Trophoblast cell (in vitro differentiated cells and primary cell): ENCODE measurements at places on chromosomes 1 and 21.

DNA sequence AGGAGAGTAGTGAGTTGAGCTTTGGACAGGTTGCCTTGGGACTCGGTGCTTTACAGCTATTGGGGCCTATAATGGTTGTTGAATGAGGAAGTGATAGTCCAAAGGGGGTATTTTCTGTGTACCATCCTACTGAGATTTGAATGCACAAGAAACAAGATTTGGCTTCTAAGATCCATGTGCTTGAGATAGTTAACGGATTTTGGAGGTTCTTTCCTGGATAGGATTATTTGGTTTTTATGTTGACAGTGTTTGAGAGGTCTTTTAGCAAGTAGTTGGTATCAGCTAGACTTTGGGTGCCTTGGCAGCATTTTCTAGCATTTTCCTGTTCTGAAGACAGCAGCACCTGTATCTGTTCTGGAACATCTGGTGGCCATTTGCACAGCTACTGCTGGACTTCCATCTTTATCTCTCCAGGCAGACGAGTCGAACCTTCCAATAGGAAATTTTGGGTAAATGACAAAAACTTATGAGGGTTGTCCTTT, 3.6 kb upstream of the SCAF4 start:
- no peak for DNase-seq

DNA sequence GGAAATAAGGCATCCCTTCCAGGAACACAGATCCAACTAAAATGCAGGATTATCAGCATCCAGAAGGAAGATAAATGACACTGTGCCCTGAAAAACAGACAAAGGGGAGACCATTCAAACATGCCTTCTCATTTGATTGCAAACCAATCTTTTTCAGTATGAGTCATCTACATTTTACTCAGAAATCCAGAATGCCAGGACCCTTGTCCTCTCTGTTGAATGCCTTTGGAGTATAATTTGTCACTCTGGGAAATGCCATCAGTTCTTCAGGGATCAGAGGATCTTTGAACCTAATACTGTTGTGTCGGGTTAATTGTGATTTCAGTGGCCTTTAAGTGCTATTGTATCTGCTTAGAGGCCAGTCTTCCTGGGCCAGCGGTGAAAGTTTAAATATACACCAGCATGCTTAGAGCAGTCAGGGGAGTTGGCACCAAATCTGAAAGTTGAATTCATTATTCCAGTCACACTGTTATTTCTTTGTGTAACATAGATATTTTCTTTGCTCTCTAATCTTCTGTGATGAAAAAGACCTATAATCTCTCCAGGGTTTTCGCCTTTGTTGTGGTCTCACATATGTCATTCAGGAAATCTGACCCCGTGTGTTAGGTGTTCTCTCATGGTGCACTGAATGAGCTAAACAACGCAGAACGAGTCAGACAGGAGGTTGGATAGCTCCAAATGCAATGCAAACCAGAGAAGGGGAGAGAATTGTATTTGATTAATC, 364.8 kb upstream of the SGIP1 start:
- no peak for DNase-seq

- peak; percentile 25 for DNase-seq
Measured at GRCh38 chr1:21261551-21262292, 28.5 kb downstream of the ECE1 start.

GRCh38 chr1:82062206-82062605, 261.5 kb downstream of the ADGRL2 start:
- no peak for DNase-seq

DNA sequence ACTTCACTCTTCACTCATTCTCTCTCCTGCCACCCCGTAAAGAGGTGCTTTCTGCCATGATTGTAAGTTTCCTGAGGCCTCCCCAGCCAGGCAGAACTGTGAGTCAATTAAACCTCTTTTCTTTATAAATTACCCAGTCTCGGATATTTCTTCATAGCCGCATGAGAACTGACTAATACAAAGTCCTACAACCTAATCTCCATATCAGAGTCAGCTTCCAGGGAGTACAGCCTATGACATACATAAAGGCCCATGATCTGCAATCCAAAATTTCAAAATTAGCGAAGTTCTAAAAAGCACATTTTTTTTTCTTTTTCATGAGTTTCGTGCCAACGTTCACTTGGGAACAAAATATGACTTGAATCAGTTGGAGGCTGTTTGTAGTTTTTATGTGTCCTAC, 256.9 kb upstream of the DUSP10 start:
- DNase-seq, result no peak

- no peak for DNase-seq
Measured at GRCh38 chr1:183565261-183565660, 25.0 kb downstream of the NCF2 start.

- no peak for DNase-seq
Measured at GRCh38 chr1:209829716-209830115, 1.9 kb downstream of the UTP25 start.

DNA sequence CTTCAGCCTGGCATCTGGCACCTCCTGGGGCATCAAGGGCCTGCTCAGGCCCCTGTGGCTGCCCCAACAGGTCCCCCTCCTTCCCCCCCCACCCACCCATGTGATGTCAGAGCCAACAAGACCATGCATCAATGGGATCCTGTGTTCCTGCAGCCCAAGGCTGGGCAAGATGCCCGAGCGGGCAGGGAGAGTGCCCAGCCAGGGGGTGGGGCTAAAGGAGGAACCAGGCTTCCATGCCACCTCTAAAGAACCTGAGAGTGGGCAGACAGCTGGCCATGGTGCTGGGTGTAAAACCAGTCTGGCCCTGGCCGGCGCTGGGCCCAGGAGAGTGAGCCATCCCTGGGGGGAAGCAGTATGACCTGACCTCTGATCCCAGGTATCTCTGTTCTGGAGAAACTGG, 7.6 kb downstream of the COL16A1 start:
- no peak for DNase-seq

GRCh38 chr1:231301990-231302389, 35.7 kb downstream of the EXOC8 start:
- no peak for DNase-seq

DNA sequence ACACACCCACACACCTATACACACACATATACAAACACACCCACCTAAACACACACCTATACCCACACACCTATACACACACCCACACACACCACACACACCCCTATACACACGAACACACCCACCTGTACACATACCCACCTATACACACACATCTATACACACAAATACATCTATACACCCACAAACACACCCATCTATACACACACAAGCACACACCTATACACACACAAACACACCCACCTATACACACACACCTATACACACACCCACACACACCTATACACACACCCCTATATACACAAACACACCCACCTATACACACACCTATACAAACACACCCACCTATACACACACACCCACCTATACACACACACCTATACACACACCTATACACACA, 116.4 kb upstream of the VAMP3 start:
- no peak for DNase-seq

DNA sequence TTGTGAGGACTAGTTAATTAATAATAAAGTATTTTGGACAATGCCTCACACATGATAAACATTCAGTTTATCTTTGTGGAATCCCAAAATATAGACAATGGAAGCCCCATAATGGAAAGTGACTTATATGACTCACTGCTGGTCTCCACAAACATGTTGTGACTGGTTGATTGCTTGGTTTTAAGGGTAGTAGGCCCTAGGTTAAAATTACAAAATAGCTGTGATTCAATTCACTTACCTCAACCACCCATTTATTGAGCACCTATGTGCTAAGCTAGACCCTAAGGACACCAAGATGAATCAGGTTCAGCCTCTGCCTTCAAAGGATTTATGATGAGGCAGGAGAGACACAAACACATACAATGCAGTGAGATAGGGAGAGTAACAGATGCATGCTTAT, 42.4 kb downstream of the KANK4 start:
- no peak for DNase-seq
